ENCODE measurements at places on chromosomes 6 and 20.

- peak; percentile 61 for DNase-seq
- H3K4me3 ChIP-seq: no peak overlapping the region
- H3K4me1 ChIP-seq: peaks cover 10% of the 10 kb centered on the region
- no peak overlapping the region for H3K27ac ChIP-seq
- no peaks in the 10 kb centered on the region for H3K36me3 ChIP-seq
- H3K27me3 ChIP-seq: no peaks in the 10 kb centered on the region
These were observed 40.6 kb downstream of the SH3BGRL2 start for GRCh38 chr6:79671600-79672266.

DNA sequence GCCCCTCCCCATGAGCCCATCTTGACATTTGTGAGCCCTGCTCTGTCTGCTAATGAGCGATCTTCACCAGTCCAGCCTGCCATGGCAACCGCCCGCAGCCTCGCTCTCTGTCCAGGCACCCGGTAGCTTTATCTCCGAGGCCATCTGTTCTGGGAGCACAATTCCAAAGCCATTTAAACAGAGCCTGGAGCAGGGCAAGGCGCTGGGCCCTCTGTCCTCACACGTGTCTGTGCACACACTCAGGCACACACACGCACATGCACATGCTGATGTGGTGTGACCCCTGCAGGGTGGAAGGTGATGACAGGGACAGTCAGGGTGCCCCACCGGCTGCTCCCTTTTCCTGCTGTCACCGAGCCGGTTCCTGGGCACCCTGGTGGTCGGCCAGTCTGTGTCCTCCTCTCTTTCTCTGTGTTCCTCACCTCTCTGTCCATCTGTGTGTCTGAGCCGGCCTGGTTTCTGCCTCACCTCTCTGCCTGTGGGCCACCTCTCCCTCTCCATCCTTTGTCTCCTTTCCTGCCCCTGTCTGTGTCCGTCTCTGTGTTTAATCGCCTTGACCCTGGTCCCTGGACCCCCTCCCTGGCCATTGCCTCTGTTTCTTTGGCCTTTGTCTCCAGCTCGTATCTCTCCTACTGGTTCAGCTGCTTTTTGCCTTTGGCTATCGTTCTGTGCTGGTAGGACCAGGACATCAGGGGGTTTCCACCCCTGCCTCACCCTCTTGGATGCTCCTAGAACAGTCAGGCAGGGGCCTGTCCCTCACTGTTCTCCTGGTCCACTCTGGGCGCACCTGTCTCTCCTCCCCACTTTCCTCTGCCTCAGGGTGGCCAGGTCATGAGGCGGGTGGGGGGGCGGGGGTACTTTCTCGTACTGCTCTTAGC is 8.8 kb upstream of the MYT1 start:
- peaks cover 8% of the 10 kb centered on the region for H3K27me3 ChIP-seq
- no peak overlapping the region for H3K4me3 ChIP-seq
- no peaks in the 10 kb centered on the region for H3K4me1 ChIP-seq
- no peaks in the 10 kb centered on the region for H3K36me3 ChIP-seq
- DNase-seq: no peak
- H3K27ac ChIP-seq: no peak overlapping the region

GRCh38 chr6:20236909-20237600 is 24.8 kb upstream of the MBOAT1 start:
- no peaks in the 10 kb centered on the region for H3K4me1 ChIP-seq
- H3K27me3 ChIP-seq: no peaks in the 10 kb centered on the region
- no peak overlapping the region for H3K27ac ChIP-seq

GRCh38 chr6:83216806-83217205 is 23.6 kb downstream of the RWDD2A start:
- H3K27ac ChIP-seq: no peak overlapping the region
- no peak overlapping the region for H3K4me3 ChIP-seq
- peak; percentile 58 for DNase-seq
- H3K36me3 ChIP-seq: no peaks in the 10 kb centered on the region
- peaks cover 10% of the 10 kb centered on the region for H3K4me1 ChIP-seq
- H3K27me3 ChIP-seq: no peaks in the 10 kb centered on the region

GRCh38 chr6:134173366-134173725 is 120.9 kb upstream of the SLC2A12 start:
- peak overlapping the region; percentile 92 for H3K27ac ChIP-seq
- peaks cover 54% of the 10 kb centered on the region for H3K36me3 ChIP-seq
- peaks cover 41% of the 10 kb centered on the region for H3K4me1 ChIP-seq

DNA sequence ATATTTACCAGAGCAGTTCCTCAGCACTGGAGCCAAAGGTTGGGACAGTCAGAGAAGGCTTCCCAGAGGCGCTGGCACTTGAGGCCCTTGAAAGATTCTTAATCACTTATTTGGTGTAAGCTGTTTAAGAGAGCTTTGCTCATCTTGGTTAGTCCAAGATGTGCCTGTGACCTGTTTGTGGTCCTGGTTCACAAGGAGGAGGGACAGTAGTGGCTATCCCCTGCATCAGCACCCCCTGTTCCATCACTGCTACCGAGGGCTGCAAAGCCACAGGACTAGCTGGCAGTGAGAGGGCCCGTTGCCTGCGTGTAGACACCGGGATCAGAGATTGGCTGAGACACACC is 35.7 kb downstream of the VEGFA start:
- H3K4me1 ChIP-seq: no peaks in the 10 kb centered on the region
- H3K27me3 ChIP-seq: no peaks in the 10 kb centered on the region
- H3K4me3 ChIP-seq: no peak overlapping the region
- H3K27ac ChIP-seq: no peak overlapping the region

DNA sequence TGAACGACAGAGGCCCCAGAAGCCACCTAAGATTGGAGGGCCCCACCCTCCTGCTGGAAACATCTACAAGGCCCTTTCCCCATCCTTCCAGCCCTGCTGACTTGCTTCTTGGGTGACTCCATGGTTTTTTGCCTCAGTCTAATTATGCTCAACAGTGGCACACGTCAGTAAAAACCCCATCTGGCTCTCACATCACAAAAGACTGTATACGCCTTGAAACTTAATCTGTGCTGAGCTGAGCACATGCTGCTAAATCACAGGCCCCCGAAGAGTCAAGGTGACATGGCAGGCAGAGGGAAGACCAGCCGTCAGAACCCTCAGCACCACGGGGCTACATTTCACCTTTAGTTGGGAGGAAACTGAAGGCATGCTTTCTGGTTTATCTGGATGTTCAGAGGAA is 323.1 kb downstream of the CDH26 start:
- DNase-seq: no peak
- no peak overlapping the region for H3K27ac ChIP-seq
- no peak overlapping the region for H3K4me3 ChIP-seq
- no peaks in the 10 kb centered on the region for H3K36me3 ChIP-seq

- no peak for DNase-seq
- H3K27me3 ChIP-seq: no peaks in the 10 kb centered on the region
- peaks cover 11% of the 10 kb centered on the region for H3K4me1 ChIP-seq
- no peak overlapping the region for H3K4me3 ChIP-seq
- H3K36me3 ChIP-seq: peaks cover 28% of the 10 kb centered on the region
These were observed 3.2 kb upstream of the DYNLRB1 start for GRCh38 chr20:34512955-34513419.

DNA sequence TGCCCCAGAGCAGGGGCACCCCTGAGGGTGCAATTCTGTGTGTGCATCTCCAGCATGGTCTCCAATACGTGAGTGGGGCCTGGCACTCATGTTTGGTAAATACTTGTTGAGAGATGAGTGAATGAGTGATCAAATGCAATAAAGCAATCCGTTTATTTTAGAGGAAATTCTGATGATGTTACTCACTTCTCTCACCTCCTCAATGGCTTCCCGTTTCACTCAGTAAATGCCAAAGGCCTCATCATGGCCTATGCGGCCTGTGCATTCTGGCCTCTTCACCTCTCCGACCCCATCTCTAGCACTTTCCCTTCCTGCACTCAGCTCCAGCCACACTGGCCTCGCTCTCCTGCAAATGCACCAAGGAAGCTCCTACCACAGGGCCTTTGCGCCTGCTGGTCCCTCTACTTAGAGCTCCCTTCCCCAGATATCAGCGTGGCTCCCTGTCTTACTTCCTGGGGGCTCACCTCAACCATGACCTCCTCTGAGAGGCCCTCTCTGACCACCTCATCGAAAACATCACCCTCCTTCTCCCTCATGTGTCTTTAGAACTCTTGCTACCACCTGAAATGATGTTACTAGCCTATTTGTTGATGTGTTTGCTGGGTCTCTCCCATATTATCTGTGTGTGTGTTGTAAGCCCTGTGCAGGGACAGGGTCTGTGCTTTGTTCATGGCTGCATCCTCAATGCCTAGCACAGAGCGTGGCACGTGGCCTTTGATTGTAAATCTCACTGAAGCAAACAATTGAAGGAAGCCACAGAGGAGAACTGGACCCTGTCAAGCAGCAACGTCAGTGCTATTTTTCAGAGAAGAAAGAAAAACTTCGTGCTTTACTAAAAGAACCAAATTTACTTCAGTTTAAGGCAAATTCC is 42.6 kb downstream of the RAB44 start:
- no peaks in the 10 kb centered on the region for H3K36me3 ChIP-seq
- H3K4me3 ChIP-seq: no peak overlapping the region
- peak; percentile 41 for DNase-seq
- no peak overlapping the region for H3K27ac ChIP-seq
- no peaks in the 10 kb centered on the region for H3K27me3 ChIP-seq
- H3K4me1 ChIP-seq: peaks cover 11% of the 10 kb centered on the region

DNA sequence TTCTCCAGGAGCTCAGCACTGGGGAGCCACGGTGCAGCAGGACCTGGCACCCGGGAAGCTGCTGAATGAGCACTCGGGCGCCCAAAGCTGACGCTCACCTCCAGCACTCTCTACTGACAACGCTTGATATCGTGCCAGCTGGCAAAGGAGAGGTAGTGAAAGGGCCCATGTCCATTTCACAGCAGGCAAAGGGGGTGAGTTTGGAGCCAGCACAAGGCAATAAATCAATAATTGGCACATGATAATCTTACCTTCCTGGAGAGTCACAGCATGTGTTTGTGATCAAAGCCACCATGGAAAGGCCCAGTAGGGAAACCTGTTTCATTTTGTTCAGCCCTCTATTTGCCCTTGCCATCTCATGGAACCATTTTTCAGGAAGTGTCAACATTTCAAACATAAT is 23.3 kb upstream of the SMIM26 start:
- H3K4me1 ChIP-seq: peaks cover 20% of the 10 kb centered on the region
- peaks cover 10% of the 10 kb centered on the region for H3K36me3 ChIP-seq
- H3K4me3 ChIP-seq: no peak overlapping the region
- no peak overlapping the region for H3K27ac ChIP-seq
- no peaks in the 10 kb centered on the region for H3K27me3 ChIP-seq

- peak; percentile 97 for DNase-seq
- H3K4me3 ChIP-seq: peak overlapping the region; percentile 43
- H3K27me3 ChIP-seq: no peaks in the 10 kb centered on the region
These were observed 9.9 kb upstream of the BAK1 start for GRCh38 chr6:33589731-33590530.

GRCh38 chr6:146543211-146543939 is at the start of gene RAB32:
TSS of gene RAB32 (plus strand) at chr6:146543833. CDS start at chr6:146543872, 39 bp downstream.
- peak within 1 kb of the TSS; percentile 92 for H3K27ac ChIP-seq
- H3K36me3 ChIP-seq: no peaks in the 10 kb centered on the region
- DNase-seq: peak; percentile 99
- no peaks in the 10 kb centered on the region for H3K27me3 ChIP-seq
- peaks cover 22% of the 10 kb centered on the region for H3K4me1 ChIP-seq
- peak within 1 kb of the TSS; percentile 84 for H3K4me3 ChIP-seq

GRCh38 chr6:160265869-160266476 is 7.4 kb upstream of the SLC22A2 start:
- H3K27me3 ChIP-seq: no peaks in the 10 kb centered on the region
- no peak for DNase-seq
- no peaks in the 10 kb centered on the region for H3K36me3 ChIP-seq

DNA sequence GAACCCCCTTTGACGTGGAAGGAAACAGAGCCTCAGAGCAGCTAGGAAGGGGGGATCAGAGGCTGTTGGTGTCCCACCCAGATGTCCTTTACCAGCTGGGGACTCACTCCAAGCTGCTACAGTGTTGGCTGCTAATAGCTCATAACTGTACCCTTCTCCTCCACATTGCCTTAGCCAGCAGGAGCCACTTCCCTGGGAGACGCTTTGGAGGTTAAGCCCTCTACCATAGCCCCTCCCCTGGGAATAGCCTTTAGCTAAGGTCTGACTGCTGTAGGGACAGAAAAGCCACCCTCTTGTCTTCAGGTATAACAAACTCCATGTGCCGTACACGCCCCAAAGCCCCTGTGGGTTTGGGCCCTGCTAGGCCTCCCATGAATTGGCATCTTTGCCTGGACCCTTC is 238.6 kb downstream of the LRFN2 start:
- no peaks in the 10 kb centered on the region for H3K4me1 ChIP-seq
- no peak overlapping the region for H3K27ac ChIP-seq
- H3K4me3 ChIP-seq: no peak overlapping the region
- DNase-seq: no peak
- H3K27me3 ChIP-seq: no peaks in the 10 kb centered on the region

DNA sequence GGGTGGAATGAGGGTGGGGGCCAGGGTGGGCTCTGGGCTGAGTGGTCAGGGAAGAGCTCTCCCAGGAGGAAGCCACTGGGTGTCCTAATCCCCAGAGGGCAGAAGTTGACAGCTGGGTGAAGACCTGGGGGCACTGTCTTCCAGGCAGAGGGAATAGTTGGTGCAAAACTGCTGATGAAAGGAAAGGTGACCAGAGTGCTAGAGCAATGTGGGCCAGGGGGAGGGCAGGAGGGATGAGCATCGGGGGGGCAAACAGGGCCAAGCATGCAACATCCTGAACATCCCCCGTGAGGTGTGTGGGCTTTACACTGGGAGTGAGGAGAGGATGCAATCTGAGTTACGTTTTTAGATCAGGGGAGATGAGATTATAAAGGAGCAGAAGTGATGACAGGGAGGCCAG is 97.8 kb downstream of the NOL4L start:
- no peak overlapping the region for H3K27ac ChIP-seq
- no peaks in the 10 kb centered on the region for H3K4me1 ChIP-seq

GRCh38 chr6:148770408-148771211 is 23.8 kb downstream of the UST start:
- no peak overlapping the region for H3K4me3 ChIP-seq
- H3K27ac ChIP-seq: no peak overlapping the region
- H3K27me3 ChIP-seq: no peaks in the 10 kb centered on the region
- no peak for DNase-seq
- H3K4me1 ChIP-seq: 0 out of 2 replicates have a peak, but pooled peaks cover 2% of the 10 kb centered on the region
- no peaks in the 10 kb centered on the region for H3K36me3 ChIP-seq

DNA sequence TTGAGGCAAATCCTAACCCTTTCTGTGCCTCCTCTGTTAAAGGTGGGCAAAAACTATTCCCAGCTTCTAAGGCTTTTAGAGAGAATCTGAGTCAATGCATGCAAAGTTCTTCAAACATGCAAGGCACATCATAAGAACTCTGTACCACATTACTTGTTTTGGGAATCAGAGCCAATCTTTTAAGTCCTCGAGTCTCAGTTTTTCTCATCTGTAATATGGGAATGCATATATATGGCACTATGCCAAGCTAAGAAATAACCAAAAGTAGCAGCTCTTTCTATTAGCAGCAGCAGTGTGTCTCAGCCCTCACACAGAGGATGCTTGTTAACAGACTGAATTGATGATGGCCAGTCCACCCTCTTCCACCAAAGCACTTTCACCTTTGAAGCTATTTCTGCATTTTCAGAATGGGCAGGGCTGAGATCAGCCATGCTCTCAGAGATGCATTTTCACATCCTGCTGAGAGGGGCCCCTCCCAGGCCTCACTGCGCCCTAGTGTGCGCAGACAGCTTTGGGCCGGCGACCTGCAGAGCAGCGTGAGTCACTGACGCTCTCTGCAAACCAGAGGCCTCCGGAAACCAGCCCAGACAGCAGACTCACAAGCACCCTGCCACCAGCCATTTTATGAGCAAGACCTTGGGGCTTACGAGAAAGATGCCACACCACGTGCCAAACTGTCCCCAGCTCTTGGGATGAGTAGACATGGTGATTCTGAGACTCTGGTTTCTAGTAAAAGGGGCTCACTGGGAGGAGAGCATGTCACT is 138.0 kb downstream of the NFATC2 start:
- no peaks in the 10 kb centered on the region for H3K36me3 ChIP-seq
- no peaks in the 10 kb centered on the region for H3K27me3 ChIP-seq
- no peak overlapping the region for H3K27ac ChIP-seq
- no peak for DNase-seq
- H3K4me3 ChIP-seq: no peak overlapping the region
- H3K4me1 ChIP-seq: no peaks in the 10 kb centered on the region
